ENCODE measurements at places on chromosomes 5 and 9.

GRCh38 chr5:15700373-15700772 lies 200.4 kb downstream of the FBXL7 start:
- no peak for DNase-seq

DNA sequence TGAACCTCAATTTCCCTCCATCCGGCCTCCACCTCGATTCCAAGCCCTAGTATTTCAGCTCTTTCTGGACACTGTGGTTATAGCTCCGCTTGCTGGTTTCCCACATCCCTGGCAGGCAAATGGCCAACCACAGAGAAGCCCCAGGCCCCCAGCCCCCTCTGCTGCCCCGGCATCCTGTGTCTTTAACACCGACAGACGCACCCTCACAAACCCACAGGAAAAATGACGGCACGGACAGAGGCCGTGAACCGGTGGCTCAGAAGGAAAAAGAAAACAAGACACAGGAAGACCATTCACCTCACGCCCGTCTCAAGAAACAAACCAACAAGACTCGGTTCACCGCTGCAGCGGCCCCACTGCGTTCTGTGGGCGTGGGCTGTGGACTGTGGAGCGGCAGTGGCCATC lies 1.5 kb upstream of the CLIC3 start:
- DNase-seq, result no peak

DNA sequence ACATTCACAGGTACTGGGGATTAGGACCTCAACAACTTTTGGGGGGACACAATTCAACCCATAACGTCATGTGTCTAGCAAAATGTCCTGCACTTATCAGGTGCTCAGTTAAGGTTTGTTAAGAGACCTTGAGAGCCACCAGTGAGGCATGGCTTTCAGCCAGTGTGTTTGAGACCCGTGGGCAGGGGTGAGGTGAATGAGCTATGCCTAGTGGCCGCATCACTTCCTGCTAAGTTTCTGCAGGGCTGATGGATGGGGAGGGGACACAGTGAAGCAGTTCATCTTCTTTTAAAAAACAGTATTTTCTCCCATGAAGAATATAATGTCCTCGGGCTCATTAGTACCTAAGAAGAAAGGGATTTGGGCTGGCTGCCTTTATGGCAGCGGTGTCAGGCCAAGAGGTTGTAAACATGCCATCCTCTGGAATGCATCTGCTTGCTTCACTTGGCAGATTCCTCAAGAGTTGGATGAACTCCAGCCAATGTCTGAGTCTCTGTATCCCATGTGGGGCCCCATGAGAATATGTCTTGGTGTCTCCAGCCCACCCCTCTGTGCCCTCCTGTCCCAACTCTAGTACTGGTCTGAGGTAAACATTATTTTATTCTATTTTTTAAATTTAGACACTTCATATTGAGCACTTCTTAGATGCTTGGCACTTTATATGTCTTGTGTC lies 282.2 kb downstream of the CWC27 start:
- DNase-seq, result no peak

GRCh38 chr9:105341434-105342146 lies 97.1 kb downstream of the SLC44A1 start:
- no peak for DNase-seq

DNA sequence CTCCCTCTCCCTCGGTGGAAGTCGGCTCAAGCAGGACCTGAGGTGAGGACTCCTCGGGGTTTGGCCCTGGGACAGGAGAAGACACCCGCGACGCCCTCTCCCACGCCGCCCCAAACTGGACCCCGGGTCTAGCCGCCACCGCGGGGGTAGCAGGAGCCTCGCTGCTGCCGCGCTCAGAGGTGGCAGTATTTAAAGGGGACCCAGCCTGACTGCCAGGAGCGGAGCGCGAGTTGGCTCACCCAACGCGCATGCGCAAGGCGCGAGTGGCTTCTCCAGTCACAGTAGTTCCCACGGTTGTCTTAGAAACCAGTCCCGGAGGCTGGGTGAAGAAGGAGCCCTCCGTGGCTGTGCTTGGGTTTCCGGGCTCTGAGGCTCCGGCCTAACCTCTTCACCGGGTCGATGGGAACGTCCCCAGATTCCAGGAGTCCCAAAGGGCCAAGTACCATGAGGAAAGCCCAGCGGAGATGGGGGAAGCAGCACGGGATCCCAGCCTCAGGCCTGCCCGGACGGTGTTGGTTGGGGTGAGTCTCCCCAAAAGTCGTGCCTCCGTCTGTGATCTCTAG lies 477.8 kb downstream of the SPATA31A7 start:
- no peak for DNase-seq

GRCh38 chr5:35188031-35188457 lies 42.2 kb downstream of the PRLR start:
- DNase-seq, result no peak

GRCh38 chr5:154373326-154373725 lies 72.5 kb upstream of the SAP30L start:
- no peak for DNase-seq

Measured in D721Med (cell line).